ENCODE measurements at places on chromosomes 7 and 10.

- DNase-seq: no peak
Measured at GRCh38 chr7:45178241-45179225, 20.9 kb downstream of the RAMP3 start.

DNA sequence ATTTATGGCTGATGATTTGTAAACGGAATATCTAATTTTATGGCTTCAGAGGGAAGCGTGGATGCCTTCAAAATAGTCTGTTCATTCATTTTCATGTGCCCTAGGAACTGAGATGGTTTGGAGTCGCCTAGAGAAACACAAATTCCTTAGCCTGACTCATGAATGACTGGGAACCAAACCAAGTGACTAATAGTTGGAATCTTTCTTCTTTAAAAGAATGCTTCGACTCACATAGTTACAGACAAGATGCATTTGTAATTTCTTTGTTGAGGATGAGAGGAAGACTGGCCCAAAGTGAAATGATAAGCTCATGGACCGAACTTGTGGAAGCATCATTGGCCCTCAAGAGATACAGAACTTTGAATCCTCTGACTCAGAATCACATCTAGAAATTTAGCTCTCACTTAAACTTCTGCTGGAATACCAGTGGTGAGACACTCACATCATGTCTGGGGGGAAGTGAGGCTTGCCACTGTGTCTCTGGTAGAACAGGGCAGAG lies 1107.2 kb downstream of the NRG3 start:
- no peak for DNase-seq

DNA sequence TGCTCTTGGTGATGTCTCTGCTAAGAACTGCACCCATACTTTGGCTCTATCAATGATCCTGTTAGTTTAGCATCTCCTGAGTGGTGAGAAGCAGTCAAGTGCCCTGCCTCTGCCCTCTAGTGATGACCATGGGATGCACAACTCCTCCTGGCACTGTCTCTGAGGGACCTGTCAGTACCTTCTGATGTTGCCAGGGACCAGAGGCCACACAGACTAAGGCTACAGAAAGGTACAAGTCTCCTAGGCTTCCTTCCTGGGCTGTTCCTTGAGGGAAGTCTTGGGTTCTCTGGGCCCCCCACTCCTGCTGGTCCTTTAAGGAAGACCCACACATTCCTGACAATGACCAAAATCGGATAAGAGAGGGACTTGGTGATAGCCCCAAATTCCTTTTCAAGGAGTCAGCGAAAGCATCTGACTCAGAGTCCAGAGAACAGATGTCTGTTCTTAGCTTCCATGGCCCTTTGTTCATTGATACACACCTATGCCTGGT lies 15.3 kb downstream of the NKX2-3 start:
- no peak for DNase-seq

DNA sequence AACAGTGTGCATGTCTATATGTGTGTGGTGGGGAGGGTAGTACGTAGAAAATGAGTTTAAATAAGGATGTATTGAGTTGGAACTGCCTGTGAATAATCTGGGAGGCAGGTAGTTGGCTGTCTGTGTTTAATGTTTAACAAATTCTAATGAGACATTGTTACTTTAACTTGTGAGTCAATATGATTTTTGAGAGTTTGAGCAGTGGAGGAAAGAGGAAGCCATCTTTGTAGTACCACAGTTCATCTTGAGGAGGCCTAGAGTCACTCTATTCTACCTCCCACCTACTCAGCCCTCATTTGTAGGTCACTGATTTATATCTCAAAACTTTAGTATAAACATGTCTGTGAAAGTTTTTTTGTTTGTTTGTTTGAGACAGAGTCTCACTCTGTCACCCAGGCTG lies 129.9 kb upstream of the ITGB1 start:
- DNase-seq: no peak

DNA sequence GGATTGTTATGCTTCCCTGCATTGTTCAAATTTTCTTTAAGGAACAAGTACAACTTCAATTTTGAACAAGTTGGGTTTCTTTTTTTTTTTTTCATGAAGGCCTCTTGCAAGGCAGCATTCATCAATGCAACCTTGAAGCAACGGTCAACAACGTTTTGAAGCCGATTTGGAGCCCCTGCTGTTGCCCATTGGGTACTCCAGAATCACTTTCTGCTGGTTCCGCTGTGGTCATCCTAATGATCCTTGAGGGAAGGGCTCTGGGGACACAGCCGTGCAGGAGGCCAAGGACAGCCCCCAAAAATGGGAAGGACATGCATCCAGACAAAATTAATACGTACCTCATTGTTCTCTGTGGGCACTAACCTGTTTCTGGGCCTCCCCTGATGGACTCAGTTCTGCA lies 84.6 kb upstream of the MGMT start:
- no peak for DNase-seq

- no peak for DNase-seq
Measured at GRCh38 chr7:7148798-7149481, 33.4 kb upstream of the C1GALT1 start.

Data from GDM1 (cell line).